Activated naive CD4-positive, alpha-beta T cell treated with anti-CD3 and anti-CD28 coated beads, Interleukin-2, amount 50 U/mL, for 16 hours (primary cell): ENCODE measurements at places on chromosomes 11 and 22.

DNA sequence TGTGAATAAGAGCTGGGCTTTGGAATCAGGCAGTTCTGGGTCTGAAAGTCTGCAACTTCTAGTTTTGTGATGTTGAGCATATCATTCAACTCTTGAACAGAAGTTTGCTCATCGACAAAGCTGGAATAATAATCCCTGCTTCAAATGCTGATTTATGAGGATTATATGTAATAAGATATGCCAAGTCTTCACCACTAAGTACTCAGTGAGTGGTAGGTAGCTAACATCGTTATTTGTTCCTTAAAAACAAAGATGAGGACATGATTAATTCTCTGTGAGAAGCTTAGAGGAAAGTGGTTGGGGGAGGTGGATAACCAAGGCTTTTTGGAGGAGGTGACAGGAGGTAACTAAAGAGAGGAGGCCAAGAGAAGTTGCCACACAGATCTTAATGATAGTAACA lies 96.5 kb downstream of the ME3 start:
- DNase-seq, result no peak

DNA sequence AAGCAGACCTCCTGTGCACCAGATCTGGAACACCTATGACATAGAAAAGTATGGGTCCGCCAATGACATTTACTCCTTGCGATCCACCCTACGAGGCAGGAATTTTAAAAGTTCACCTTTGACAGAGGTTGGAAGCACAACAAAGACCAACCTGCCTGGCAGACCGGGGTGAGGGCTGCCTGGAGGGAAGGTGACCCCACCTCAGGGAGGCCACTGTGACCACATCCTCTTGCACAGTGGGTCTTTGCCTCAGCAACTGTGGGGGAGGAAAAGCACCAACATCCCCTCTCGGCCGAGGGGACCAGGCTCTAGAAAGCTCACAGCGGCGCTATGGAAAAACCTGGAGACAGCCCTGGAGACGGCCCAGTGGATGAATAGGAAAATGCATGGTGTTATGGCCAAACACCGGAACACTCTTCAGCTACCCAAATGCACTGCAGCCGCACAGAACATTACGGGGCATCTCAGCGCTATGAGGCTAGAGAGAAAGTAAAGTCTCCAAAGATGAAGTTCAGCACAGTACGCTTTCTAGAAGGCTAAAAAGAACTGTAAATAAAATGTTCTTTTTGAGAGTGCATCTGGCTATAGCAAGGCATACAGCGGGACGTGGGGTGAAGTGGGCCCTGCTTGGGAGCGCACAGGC lies 1.8 kb upstream of the SHISAL1 start:
- no peak for DNase-seq

GRCh38 chr11:58965246-58965985 lies 26.1 kb downstream of the GLYATL1 start:
- no peak for DNase-seq

- DNase-seq, result no peak
These were observed 39.9 kb upstream of the TEAD1 start for GRCh38 chr11:12634329-12634728.

DNA sequence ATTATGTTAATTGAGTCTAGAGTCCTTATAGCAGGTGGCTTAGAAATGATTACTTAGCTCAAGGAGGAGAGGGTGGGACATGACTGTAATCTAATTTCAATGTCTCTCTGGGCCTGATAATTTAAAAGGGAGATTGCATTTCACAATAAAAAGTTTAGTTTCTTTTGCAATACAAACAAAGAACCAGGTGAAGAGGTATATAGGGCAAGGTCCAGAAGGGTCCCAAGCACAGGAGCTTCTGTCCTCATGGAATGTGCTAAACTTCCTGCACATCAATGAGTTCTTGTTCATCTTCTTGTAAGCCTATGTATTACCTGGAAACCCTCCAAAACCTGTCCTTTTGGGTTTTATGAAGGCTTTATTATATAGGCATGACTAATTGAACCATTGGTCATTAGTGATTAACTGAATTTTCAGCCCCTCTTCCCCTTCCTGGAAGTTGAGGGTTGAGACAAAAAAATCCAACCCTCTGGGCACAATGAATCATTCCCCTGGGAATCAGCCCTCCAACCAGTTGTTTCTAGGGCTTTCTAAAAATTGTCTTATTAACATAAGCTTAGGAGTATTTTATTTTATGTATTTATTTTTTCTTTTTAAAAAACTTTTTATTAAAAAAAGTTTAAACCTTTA lies 37.6 kb downstream of the MS4A2 start:
- no peak for DNase-seq

GRCh38 chr22:44304911-44305310 lies 7.8 kb downstream of the SHISAL1 start:
- DNase-seq, result no peak

DNA sequence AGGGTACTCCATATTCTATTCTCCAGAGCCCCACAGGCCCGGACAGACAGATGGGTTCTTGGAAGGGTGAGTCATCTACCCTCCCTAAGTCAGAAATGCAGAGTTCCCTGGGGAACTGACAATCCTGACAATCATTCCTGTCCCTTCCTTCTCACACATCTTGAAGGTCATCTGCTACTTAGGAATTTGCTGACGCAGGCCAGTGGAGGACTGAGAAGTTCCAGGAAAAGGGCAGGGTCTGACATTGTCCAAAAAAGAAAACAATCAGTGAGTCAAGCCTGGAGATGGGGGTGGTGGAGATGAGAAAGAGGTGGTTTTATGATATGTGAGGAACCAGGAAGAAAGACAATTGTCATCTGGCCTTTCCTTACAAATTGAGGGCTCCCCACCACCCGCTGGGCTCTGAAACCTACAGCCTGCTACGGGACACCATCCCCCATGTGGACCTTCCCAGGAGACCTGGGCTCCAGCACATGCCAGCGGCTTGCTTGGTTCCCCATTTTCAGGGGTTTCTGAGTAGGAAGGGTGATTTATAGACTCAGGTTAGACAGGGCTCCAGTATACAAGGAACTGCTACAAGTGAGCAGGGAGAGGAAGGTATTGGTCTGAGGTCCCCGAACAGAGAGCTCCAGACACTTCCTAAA lies 12.9 kb downstream of the CD59 start:
- no peak for DNase-seq

GRCh38 chr11:126834149-126834548 lies 166.4 kb downstream of the KIRREL3 start:
- DNase-seq, result no peak
